ENCODE measurements at places on chromosomes 3 and 15.
A peak's percentile ranks its signal among the peaks of the same experiment; 100 is the strongest.

- no peak for DNase-seq
These were observed 139.3 kb upstream of the SOX2 start for GRCh38 chr3:181572432-181572831.

GRCh38 chr3:142958707-142959106 lies 4.8 kb downstream of the PAQR9 start:
- peak; percentile 45 for DNase-seq

GRCh38 chr15:92467245-92467644 lies 73.6 kb downstream of the ST8SIA2 start:
- no peak for DNase-seq

DNA sequence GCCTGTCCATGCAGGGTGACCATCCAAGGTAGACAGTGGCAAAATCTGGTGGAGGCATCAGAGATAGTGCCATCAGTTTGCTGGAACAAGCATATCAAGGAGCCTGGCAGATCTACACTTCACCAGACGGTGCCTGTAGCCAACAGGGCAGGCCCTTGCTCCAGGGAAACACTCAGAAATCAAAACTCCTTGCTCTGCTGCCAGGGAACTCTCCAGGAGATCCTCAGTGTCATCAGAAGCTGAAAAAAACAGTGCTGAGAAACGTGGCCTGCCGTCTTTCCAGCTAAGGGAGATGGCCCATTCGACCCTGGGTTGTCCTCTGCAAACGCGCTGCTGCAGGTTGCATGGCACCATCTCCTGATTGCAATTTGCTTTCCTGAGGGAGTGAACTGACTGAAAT lies 30.5 kb upstream of the ATP13A3 start:
- no peak for DNase-seq

DNA sequence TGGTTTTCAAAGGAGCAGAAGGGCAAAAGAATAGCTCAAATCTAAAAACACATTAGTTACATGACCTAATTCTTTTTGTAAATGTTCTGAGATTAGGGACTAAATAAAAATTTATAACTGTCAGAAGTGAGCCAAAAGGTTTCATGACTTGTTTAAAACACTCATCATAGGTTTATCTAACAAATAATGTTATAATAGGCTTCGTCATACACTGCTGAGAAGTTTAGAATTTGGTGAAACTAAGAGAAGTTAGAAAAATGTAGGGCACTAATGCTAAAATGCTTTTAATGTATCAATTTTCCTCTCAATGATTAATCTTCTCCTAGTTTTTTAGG lies 468.8 kb upstream of the CDIN1 start:
- DNase-seq = no peak

- DNase-seq = peak; percentile 9
These were observed 75.5 kb downstream of the ADAMTS9 start for GRCh38 chr3:64612082-64612860.

- DNase-seq = no peak
These were observed 184.6 kb downstream of the CPNE4 start for GRCh38 chr3:131850223-131850622.

DNA sequence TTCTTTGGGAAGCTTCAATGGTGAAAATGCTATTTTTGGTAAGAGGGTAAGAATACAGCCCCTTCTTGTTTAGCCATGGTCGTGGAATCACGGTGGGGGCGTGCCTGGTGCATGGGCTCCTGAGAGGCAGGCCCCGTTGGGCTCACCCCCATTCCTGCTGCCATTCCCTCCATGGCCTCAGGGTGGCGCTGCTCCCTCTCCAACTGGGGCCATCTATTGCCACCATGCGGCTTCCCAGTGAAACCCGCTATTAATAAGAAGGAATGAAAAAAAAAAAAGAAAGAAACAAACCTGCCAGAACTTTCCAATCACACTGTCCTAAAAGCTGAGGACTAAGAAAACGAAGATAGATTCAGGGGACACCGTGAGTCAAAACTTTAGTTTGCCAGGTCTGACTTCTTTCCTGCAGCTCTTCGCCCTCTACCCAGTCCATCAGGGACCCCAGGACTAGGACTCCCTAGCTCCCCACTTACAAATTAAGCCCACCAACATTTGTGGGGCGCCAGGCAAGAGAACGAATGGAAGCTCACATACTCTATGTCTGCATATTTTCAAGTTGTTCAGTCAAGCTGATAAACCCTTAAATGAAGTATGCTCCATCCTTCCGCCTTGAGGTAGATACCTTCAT lies 30.6 kb upstream of the ABHD2 start:
- DNase-seq = peak; percentile 82

DNA sequence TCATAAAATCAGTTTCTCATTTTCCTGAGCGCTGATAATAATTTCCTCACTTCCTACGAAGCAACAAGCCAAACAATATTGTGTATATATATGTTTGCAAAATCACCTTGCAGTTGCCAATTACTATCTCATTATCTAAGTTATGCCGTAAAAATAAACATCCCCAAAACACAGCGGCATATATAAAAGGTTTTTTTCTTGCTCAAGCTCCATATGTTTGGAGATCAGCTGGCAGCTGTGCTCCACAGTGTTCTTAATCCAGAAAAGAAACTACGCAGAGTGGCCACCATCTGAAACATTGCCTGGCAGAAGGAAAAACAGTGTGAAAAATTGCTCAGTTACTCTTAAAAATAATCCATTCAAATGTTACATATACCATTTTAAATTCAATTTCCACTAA lies 951.4 kb downstream of the PLOD2 start:
- no peak for DNase-seq

- no peak for DNase-seq
These were observed 45.7 kb downstream of the PDHB start for GRCh38 chr3:58387650-58388546.

DNA sequence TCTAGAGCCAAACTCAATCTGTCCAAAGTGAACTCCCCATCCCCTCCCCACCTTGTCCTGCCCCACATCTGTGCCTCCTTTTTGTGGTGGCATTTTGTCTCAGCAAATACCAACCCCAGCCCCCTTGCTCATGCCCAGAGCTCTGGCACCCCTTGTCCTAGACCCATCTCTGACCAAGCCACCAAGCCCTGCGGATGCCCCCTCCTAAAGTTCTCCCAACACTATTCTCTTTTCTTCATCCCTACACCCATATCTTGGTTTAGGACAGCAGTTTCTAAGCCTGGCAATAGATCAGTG lies 17.7 kb downstream of the ACAA1 start:
- DNase-seq = no peak

DNA sequence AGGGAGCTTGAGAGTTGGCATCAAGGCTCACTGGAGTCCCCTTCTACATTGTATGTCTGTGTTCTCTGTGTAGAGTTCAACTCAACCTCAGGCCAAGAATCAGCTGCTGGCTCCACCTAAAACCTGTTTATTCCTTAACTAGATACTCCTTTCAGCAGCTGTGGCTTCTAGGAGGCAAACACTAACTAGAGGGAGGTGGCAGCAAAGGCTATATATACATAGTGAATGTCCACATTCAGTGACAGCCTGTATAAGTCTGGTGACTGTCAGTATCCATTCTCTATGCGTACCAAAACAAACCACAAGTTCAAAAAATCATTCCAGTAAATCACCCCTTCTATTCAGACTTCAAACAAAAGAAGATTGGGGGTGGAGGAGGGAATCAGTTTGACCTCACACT lies 184.3 kb downstream of the CDIN1 start:
- no peak for DNase-seq

All from AG08396 (cell line).